ENCODE measurements at places on chromosomes 7 and 10.

GRCh38 chr10:44024356-44025116 lies 360.4 kb downstream of the CXCL12 start:
- no peak for DNase-seq

DNA sequence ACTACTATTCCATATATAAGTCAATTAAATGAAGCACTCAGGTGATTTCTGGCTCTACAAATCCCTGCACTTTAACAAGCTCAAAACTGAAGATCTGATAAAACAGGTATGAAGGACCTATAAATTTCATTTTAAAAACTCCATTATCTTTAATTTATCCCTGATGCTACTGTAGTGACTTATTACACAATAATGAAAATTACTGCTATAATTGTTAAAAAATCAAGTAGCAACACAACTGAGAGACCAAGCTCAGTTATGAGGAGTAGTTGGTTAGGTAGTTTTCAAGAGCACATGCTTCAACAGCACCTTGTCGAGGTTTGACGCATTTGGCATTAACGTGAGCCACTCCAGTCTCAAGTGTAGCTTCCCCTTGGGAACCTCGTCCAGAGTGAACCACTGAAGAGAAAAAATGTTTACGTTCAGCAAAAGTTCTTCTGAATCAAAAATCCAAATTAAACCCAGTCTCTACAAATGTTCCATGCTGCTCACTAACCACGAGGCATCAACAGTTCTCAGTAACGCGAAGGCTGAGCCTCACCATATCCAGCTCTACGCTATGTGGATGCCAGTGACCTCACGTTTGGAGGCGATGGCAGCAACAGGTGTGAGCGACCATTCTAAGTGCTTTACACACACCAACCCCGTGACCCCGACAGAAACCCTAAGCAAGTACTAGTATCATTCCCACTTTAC lies 55.3 kb upstream of the NCAPG2 start:
- DNase-seq, result no peak

DNA sequence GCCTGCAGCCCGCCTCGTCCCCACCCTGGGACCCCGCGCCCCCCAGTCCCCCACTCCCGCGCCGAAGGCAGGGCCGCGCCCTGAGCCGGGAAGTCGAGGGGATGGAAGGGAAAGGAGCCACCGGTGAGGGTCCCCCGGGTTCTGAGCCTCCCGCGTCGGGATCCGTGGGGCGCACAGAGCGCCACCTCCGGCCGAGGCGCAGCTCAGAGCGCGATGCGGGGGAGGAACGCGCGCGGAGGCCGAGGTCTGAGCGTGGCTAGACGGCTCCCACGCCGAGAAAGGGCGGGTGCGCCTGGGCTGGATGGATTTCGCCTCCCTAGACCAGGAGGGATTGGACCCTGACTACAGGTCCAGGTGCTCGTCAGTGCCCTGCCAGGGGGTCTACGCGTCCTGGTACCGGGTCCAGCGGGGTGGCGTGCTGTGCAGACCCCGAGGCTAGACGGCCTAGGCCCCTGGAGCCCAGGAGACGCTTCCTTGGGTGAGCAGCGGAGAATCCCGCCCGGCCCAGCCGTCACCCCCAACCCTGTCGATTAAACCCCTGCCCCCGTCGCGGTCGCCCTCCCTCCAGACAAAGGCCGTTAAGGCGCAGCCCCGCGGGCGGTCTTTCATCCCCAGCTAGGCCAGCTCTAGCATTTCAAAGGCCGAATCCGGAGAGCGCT lies 986 bp upstream of the PDGFA start:
- DNase-seq, result no peak

DNA sequence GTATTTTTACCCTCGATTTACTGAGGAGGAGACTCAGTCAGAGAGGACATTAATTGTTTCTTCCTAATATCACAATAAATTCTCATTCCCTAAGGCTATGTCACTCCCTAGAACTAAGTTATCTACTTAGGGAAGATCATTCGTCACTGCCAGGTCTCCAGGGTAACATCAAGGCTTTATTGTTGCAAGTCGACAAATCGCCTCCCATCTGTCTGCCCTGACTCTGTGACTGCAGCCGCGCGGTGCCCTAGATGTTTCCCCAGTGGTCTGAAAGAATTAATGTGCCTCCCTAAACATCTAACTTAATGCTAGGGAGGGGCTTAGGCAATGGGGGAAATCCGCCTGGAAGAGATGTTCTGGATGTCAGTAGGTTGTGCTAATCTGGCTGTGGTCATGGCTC lies 558.8 kb upstream of the C7orf33 start:
- no peak for DNase-seq

DNA sequence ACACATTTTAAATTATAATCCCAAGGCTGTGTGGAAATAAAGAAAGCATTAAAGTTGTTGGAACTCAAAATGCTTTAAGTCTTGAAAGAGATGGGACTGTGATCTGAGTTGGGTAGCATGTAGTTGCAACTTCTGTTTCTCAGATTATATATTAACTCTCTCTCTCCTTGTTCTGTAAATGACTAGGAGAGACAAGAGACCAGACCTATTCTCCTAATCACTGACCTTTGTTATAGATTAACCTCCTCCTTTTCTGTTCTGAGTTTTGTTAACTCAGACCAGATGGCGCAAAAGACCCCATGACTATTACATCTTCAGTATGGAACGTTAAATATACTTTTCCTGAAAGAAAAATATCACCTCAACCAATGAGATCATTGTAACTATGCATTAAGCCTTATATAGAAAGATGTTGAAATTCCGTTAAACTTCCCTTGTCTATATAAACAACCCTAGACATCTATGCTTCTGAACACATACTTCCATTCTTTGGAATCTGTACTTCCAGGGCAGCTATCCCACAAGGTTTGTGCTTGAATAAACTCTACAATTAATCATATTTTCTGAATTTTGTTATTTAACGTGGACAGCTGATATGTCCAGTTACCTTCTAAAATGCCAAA lies 143.5 kb upstream of the TRIM24 start:
- no peak for DNase-seq

DNA sequence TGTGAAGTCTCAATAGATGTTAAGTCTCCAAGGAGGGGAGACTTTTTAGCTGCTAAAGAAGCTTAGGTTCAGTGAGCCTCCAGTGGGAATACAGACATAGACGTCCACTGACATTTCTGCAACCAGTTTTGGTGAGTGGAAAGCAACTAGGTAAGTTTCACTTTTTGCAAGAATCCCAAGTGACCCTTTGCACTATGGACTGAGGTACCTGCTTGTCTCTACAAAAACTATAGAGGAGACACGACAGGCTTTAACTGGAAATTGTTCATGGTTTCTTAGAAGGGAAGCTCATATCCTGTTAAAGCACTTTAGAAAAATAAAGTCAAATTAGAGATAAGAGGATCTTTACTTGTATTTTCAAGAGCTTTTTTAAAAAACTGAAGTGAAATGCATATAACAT lies 38.6 kb downstream of the GBF1 start:
- no peak for DNase-seq

Measured in GM12892 (cell line).